ENCODE measurements at places on chromosomes 11 and 22.
A peak's percentile ranks its signal among the peaks of the same experiment; 100 is the strongest.

DNA sequence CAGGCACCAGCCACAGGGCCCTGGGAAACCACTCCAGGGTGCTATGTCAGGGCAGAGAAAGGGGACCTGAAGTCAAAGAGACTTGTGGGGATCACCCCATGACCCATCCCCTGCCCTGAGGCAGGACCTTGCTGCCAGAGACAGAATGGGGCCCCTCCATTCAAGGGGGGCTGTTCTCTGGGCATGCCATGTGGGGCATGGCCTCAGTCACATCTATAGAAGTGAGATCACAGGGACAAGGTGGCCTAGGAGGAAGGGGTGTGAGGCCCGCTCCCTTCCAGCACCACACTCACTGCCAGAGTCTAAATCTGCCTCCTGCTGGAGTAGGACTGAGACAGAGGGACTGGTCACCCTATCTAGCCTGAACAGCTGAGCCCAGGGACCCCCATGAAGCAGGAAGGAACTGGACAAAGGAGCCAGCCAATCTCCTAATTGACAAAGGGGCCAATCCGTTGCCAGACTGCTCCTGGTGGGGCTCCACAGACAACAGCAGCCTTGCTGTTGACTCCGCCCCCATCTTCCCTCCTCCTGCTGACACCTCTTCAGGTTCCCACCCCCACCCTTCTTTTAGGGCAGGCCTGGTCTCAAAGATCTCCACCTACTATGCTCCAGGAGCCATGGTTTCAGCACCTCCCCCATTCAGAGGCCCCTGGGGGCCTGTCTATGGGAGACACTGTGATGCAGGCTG, 26.0 kb downstream of the NEAT1 start:
- no peak for DNase-seq

- no peak for DNase-seq
Observed at GRCh38 chr22:16800358-16800757, 24.9 kb downstream of the XKR3 start.

DNA sequence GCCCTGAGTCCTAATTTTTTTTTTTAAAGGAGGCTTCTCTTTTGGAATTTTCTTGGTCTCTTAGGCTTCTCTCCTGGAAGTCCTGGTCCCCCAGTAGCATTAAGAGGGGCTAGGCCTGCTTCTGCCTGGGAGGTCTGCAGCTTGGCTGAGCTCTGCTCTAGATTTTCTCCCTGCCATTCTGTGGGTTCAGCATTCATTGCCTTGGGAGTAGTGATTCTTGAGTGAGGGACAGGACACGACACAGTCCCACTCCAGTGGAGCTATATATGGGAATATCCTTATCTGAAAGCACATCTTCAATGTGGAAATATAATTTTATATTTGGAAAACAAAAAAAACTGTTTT, 3.7 kb downstream of the IGSF22 start:
- no peak for DNase-seq

GRCh38 chr11:116185551-116185950, 587.2 kb downstream of the BUD13 start:
- no peak for DNase-seq

DNA sequence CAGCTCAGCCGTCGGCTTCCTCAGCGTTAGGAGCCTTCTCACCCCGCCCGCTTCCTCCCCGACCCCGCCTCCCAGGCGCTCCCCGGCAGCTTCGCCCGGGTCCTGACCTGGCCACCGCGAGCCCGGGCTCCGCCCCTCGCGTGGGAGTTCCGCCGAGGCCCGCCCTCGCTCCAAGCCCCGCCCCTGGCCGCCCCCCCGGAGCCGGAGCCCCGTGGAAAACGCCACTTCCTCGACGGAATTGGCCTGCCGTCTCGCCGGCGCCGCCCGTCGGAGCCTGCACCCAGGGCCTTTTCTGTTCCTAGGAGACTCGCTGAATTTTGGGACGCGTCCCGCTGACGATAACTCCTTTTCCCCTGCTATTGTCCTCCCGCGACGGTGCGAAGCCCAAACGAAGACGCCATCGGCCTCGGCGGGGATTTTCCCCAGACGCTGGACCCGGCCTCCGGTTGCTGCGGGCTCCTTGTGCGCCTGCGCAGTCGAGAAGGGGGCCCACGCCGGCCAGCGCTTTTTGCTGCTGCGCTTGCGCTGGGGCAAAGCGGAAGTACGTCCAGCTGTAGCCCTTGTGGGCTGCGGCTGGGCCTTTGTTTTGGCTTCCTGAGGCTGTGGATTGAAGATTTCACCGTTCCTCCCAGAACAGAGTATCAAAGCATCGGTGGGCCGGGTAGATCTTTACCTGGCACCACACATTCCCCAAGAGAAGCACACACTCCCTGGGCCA, 10.0 kb downstream of the RELA start:
- DNase-seq, result peak; percentile 94

- DNase-seq, result no peak
Observed at GRCh38 chr22:49879871-49880270, 26.2 kb downstream of the ZBED4 start.

DNA sequence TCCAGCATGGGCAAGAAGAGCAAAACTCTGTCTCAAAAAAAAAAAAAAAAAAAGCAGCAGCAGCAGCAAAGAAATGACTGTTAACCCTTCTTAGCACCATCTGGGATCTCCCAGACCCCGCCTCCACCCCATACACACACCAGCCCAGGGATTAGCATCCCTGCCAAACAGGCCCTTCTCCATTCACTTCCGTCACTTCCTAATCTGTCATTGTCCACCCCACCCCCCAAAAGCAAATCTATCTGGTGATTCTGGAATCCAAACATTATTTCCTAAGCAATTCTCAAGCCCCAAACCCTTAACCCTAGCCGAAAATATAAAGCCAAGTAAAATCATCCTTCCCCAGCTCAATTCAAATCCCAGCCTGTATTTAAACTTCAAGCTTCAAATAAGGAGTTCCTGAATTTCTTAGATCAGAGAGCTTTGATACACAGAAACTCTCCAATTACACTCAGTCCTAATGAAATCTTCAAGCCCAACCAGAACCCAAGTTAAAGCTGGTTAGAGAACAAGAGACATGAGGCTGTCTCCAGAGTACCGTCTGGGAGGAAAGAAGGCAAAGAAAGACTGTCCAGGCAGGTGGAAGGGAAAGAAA, 6.0 kb upstream of the AHNAK start:
- no peak for DNase-seq

GRCh38 chr11:64204464-64204989, 2.0 kb upstream of the FERMT3 start:
- DNase-seq, result peak; percentile 74

GRCh38 chr11:35344681-35345574, 74.4 kb downstream of the SLC1A2 start:
- no peak for DNase-seq

DNA sequence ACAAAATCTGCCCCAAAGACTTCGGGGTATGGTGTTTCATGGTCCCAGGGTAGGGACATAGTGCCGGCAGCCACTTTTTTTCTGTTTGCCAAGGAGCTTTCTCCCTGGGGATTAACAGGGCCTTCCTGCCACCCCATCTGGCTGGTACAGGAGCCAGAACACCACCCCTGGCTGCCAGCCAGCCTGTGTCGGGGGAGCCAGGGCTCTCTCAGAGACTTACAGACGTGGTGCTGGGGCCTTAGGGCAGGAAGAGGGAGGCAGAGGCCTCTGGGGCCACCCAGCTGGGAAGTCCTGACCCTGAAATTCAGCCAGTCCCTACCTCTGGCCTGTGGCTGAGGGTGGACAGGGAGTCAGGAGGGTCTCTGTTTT, 52.4 kb upstream of the CDON start:
- no peak for DNase-seq

DNA sequence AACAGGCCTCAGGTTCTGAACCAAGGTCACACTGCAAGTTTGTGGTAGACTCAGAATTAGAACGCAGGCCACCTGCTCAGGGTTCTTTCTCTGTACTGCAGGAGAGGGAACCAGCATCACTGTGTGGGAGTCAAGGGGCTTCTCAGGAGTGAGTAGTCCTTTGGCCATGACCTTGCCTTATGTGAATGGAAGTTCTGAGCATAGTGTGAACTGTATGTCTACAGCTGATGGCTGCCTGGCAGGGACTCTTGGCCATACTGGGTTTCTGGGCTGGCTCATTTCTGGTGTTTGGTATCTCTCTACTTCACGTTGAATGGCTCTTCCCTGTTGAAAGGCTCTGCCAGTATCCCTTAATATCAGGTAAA, 40.1 kb upstream of the TUB start:
- no peak for DNase-seq

DNA sequence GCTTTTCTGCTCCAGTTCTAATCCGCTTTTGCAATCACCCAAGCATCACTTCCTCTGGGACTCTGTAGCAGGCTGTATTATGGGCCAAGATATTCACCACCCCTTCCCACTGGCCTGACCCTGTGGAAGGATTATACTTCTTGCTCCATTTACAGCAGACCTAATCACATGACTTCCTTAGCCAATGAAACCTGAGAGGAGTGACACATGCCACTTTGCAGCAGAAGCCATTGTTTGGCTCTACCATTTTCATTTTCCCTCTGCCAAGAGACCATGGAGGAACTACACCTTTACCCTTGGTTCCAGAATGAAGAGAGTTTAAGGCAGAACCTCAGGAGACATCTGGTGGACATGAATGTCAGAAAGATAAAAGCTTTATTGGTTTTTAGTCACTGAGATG, 134.9 kb upstream of the HSD17B12 start:
- DNase-seq, result no peak

DNA sequence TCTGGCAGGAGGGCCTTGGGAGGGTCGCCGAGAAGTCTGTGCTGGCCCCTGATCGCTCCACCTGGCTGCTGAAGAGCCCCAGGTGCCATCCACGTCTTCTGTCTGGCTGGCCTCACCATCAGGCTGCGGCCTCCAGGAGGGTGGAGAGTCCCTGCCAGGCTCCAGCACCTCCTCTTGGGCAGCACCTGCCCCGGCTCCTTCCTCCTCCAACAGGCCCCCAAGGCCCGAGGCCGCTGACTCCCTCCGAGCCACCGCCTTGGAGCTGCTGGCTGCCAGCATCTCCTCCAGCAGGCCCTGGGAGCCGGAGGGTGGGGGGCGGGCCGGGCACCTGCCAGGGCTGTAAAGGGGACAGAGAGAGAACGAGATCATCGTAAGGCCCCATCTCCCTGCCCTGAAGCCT, 22.3 kb downstream of the TNKS1BP1 start:
- DNase-seq, result no peak

DNA sequence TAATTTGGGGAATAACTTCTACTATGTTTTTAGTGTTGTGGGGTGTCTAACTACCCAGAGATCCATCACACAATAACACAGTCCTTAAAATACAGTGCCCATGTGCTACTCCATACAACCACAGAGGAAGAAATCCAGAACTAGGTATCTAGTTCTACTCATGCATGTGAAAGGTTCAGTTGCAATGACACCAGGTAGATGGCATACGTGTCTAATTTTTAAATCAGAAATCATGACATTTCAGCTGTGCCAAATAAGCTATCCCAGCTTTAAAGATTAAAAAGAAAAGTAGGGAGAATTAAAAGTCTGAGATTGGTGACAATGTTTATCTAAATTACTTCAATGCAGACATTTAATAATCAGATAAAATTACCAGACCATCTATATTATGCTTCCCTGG, 122.2 kb downstream of the CD44 start:
- no peak for DNase-seq

GRCh38 chr22:50314455-50315288, 7.2 kb upstream of the PLXNB2 start:
- peak; percentile 82 for DNase-seq

DNA sequence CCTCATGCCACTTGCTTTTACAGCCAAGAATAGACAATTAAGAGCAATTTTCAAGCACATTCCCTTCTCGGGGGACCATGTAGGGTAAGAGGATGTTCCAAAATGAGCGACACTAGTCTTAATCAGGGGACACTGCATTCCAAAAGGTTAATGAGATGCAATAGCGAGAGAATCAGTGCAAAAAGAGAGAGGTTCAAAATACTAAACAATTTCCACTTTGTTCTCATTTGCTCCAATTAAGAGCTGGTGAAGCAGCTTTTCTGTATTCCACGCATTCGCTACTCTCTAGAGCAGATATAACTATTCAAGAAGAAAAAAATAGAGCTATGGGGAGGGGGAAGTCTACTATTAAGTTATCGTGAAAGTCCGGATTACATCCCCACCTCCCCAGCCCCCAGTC, 811 bp downstream of the LRRC4C start:
- no peak for DNase-seq

DNA sequence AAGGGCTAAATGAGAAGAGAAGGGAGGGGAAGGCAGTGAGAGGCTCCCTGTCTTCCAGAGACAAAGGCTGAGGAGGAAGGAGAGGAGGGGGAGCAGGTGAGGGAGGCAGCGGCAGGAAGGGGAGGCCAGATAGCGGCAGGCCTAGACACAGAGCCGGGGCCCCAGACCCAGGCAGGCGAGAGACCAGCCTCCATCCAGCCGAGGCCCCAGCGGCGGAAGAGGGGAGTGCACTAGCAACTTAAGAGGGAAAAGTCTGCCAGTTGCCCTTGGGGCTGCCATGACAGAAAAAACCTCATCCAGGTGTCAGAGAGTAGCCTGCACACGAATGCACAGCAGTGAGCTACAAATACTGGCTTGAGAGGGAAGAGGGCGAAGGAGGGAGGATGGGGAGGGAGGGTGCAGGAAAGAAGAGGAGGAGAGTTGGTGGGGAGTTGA, 46.7 kb downstream of the IGLL1 start:
- DNase-seq, result peak; percentile 26

DNA sequence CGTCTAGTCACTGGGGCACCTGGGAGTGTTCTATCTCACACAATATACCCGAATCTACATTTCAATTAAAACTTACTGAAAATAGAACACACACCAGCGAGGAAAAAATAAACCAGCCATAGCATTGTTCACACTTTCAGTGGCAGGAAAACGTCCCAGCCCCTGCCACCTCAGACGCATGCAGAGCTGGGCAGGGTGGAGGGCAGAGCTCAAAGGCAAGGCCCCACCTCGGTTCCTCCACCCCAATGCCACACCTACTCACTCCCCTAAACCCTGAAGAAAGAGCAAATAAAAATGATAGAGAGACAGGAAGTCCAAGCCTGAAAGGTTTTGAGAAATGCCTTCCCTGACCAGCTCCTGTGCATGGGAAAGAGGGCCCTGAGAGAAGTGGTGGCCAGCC, 14.8 kb downstream of the B3GNT6 start:
- DNase-seq, result no peak

DNA sequence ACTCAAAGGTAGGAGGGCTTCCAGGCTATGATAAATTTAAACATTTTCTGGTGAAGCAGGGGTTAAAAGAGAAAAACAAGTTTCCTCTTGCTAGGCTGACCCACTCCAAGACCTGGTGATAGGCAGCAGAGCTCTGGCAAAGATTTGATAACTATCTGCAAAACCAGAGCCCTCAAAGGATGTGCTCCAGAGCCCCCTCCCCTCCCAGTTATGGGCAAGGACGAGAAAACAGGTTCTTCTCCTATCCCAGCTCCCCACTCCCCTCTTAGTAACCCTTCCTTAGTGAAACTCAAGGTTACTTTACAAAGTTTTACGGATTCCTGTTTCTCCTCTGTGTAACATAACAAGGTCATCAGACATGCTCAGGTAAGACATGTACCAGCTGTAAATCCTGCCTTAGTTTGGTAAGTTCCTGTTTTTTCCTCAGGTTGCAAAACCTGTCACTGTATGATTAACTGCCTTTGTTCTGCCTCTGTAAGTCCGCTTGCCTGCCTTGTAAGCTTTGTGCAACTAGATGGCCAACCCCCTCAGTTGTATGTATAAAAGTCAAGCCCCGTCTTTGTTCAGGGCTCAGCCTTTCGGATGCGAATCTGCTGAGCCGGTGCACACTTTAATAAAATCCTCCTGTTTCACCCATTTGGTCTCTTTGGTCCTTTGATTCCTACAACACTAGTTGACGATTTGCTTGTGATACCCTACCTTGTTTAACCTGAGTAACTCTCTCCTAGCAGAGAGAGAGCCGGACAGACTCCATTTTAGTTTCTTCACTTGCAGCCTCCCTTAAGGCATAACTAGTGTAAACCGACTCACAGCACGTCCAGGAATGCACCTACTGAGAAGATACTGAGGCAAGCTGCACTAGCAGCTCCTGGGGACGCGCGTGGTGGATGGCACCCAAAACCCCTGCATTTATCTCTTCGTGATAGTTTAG, 13.9 kb downstream of the APOBEC3H start:
- no peak for DNase-seq
